ENCODE measurements at places on chromosomes 2 and 18. TPM values are rescaled to one million over a fixed set of nuclear protein-coding genes. Genes with fewer than 3 reads are reported as not detected.
A peak's percentile ranks its signal among the peaks of the same experiment; 100 is the strongest.

DNA sequence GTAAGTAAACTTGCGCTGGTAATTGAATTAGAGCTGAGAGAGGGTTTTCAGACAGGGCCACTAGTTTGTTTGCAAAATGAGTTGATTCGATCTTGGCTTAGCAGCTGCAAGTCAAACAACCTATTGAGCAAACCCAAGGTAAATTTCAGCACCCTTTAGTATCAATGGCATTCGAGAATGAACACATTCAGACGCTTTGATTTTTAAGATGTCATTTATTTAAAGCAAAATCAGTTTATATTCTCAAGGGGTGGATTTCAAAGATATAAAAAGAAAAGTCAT lies 44.2 kb downstream of the TGIF1 start:
- H3K27me3 ChIP-seq, result no peaks in the 10 kb centered on the region
- H3K4me1 ChIP-seq, result no peaks in the 10 kb centered on the region
- no peak overlapping the region for H3K4me3 ChIP-seq
- DNase-seq, result no peak

DNA sequence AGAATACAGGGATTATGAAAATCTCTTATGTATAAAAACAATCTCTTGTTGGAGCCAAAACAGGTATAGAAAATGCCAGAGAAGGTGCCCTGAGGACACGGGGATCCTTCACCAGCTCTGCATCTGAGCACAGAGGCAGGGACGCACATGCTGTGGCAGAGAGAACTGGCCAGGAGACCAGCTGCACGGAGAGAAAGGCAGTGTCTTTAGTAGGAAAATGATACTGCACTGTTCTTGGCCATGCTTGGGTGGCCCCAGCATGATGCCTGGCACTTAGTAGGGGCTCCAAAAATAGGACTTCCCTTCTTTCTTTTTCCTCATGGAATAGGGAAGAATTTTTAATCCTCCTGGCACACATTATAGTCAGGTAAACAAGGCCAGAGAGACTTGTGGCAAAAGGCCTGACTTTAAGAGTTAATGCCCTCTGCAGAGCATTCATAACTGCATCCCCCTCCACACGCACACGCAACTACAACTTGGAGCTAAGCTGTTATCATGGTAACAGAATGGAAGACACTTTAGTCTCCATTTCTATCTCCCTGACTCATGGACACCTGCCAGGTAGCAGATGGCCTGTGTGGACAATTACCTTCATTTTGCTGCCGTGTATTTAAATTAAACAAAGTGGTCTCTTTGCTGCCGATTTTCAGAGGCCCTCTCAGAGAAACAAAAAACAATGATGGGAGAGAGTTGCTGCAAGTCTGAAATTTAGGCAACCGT lies 59.7 kb upstream of the DNMT3A start:
- no peaks in the 10 kb centered on the region for H3K4me1 ChIP-seq
- no peak overlapping the region for H3K27ac ChIP-seq
- no peaks in the 10 kb centered on the region for H3K36me3 ChIP-seq
- no peak for DNase-seq
- H3K27me3 ChIP-seq, result no peaks in the 10 kb centered on the region

GYPC gene
- 87.6 TPM for total RNA-seq

GRCh38 chr18:73511771-73512503 lies 635.7 kb downstream of the FBXO15 start:
- H3K36me3 ChIP-seq, result no peaks in the 10 kb centered on the region
- no peak overlapping the region for H3K27ac ChIP-seq
- no peaks in the 10 kb centered on the region for H3K4me1 ChIP-seq
- H3K27me3 ChIP-seq, result no peaks in the 10 kb centered on the region
- no peak for DNase-seq
- no peak overlapping the region for H3K4me3 ChIP-seq

DNA sequence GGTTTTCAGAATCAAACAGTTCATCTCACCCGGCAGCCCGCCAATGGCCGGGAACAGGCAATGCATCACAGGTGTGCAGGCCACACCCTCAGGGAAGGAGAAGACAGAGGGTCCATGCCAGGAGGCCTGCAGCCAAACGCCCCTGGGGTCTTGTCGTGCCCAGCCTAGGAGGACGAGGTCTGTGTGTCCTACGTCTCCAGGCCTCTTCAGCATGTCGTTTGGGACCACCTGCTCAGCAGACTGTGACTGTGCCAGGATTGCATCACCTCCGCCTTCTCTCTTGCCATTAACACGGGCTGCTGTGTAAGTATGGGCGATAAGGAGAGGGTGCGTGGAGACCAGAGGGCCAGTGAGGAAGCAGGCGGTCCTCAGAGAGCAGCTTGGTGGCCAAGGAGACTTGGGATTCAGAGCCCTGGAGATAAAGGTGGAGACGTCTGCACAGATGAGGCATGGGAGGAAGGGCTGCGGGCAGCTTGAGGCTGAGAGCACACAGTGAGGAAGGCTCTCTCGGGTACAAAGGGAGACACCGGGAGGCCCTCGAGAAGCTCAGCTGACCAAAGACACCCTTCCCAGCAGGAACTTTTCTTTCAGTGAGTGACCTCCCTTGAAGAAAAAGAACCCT lies 37.4 kb upstream of the KLHL29 start:
- no peak for DNase-seq
- no peak overlapping the region for H3K4me3 ChIP-seq
- no peaks in the 10 kb centered on the region for H3K36me3 ChIP-seq
- H3K4me1 ChIP-seq, result peaks cover 15% of the 10 kb centered on the region
- no peak overlapping the region for H3K27ac ChIP-seq
- H3K27me3 ChIP-seq, result no peaks in the 10 kb centered on the region

COBLL1 gene
- 140 TPM for total RNA-seq

PSMA8 gene
- not detected for total RNA-seq

DNA sequence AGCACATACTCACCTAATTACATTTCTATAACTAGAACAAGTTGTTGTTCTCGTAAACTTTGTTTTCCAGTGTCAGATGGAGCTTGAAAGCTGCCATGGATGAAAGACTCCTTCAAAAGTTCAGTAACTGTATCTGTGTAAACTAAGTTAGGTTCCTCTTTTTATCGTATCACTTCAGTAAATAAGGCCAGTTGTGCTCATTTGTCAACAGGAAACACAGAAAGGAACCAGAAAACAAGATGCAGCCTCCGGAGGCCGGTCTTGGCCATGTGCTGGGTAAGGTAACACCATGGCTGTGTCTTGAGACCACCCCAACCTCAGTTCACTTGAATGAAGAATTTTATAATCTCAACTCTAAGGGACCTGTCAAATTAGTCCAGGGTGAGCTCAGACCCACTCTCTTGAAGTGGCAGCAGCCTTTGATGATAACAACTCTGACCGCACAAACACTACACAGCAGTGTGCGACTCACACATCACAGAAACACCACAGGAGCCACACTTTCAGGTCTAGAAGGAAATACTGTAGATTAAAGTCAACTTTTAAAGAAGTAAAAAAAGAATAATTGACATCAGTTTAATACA lies 213.8 kb downstream of the AFF3 start:
- H3K36me3 ChIP-seq, result no peaks in the 10 kb centered on the region
- H3K4me1 ChIP-seq, result no peaks in the 10 kb centered on the region
- no peaks in the 10 kb centered on the region for H3K27me3 ChIP-seq
- H3K4me3 ChIP-seq, result no peak overlapping the region
- DNase-seq, result no peak

GRCh38 chr2:147619808-147620207 lies 225.0 kb upstream of the ACVR2A start:
- H3K27ac ChIP-seq, result no peak overlapping the region
- H3K27me3 ChIP-seq, result no peaks in the 10 kb centered on the region
- no peaks in the 10 kb centered on the region for H3K36me3 ChIP-seq
- no peak overlapping the region for H3K4me3 ChIP-seq

GRCh38 chr2:192471982-192472381 lies 277.2 kb upstream of the TMEFF2 start:
- H3K36me3 ChIP-seq, result no peaks in the 10 kb centered on the region
- H3K4me1 ChIP-seq, result no peaks in the 10 kb centered on the region
- no peak for DNase-seq
- no peak overlapping the region for H3K27ac ChIP-seq
- no peaks in the 10 kb centered on the region for H3K27me3 ChIP-seq
- no peak overlapping the region for H3K4me3 ChIP-seq

DNA sequence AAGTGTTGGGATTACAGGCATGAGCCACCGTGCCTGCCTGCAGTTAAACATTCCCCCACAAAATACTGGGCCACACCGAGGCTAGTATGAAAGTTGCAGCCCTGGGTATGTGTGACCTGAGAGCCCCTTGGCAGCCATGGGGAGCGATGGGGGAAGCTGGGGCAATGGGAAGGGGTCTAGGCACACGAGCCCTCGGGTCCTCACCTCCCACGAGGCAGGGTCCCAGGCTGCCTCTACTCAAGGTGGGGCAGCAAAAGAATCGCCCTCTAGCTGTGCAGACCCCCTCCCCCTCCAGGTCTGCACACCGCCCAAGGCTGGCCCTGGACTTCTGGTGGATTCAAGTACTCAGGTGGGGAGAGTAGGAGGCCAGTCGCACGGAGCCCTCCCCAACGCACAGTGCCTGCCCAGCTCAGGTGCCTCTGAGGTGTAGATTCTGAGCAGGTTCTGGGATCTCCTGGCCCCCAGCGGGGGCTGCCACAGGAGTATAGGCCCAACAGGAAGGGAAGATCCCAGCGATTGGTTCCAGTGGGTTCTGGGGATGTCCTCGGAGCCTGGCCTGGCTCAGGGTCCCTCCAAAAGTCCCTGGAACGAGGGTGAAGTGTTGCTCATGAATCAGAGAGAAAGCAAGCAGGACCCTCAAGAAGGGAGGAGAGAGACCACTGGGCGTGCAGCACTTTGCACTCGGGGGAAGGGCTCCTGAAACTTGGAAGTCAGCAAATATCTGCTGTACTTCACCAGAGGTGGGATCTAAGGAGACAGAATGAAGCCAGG lies 2.6 kb downstream of the GPR35 start:
- no peak overlapping the region for H3K4me3 ChIP-seq
- H3K27ac ChIP-seq, result no peak overlapping the region
- no peak for DNase-seq

DNA sequence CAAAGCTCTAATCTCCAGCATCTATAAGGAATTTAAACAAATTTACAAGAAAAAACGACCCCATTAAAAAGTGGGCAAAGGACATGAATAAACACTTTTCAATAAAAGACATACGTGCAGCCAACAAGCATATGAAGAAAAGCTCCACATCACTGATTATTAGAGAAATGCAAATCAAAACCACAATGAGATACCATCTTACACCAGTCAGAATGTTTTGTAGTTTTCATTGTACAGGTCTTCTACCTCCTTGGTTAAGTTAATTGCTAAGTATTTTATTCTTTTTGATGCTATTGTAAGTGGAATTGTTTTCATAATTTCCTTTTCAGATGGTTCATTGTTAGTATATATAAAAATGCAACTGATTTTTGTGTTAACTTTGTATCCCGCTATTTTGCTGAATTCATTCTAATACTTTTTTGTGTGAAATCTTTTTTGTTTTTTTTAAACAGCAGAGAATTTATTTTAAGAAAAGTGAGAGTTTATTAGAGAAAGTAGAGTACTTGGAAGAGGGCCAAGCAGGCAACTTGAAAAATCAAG lies 40.7 kb downstream of the SLC39A10 start:
- no peaks in the 10 kb centered on the region for H3K36me3 ChIP-seq
- H3K4me1 ChIP-seq, result no peaks in the 10 kb centered on the region
- H3K4me3 ChIP-seq, result no peak overlapping the region
- H3K27me3 ChIP-seq, result no peaks in the 10 kb centered on the region
- no peak for DNase-seq

DNA sequence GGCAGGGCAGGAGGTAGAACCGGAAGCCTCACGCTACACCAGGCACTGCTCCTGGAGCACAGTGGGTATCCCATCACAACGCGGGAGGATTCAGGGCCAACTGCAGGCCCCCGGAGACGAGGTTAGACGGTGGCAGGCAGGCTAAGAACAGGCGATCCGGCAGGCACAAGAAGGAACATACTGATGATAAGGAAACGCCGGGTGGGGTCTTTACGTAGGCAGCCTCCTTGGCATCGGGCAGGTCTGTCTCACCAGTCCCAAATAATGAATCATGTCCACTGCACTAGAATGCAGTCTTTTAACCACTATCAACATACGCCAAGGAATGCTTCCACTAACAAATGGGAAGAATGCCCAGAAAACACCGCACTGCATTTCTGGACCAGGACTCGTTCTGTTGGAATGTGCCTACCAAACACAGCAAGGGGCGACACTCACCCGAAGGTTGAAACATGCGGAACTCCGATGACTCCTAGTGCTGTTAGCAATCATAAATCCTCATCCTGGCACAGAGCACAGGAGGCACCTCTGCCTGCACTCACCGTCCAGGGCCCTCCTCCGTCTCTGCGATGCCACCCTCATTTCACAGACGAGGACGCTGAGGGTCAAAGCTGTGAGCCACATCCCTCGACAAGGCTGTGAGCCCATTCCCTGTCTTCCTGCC lies 35.2 kb downstream of the ZNF516 start:
- no peaks in the 10 kb centered on the region for H3K27me3 ChIP-seq
- peak overlapping the region; percentile 79 for H3K27ac ChIP-seq
- peaks cover 61% of the 10 kb centered on the region for H3K4me1 ChIP-seq
- H3K36me3 ChIP-seq, result no peaks in the 10 kb centered on the region
- H3K4me3 ChIP-seq, result no peak overlapping the region

GRCh38 chr18:57621246-57621604 lies 411 bp downstream of the NARS1 start:
- H3K36me3 ChIP-seq, result no peaks in the 10 kb centered on the region
- no peak for DNase-seq
- H3K27me3 ChIP-seq, result no peaks in the 10 kb centered on the region
- peaks cover 26% of the 10 kb centered on the region for H3K4me1 ChIP-seq
- H3K4me3 ChIP-seq, result peak overlapping the region; percentile 68
